ENCODE measurements at places on chromosomes 6 and 20. TPM values are rescaled to one million over a fixed set of nuclear protein-coding genes. Genes with fewer than 3 reads are reported as not detected.

The ISM1 gene
- polyA plus RNA-seq, result 12.5 TPM

The HLA-DQB2 gene
- 0.27 TPM for polyA plus RNA-seq

The PDYN gene
- polyA plus RNA-seq, result not detected

The ZNF165 gene
- polyA plus RNA-seq, result 3.3 TPM

The RBM38 gene
- polyA plus RNA-seq, result 19.6 TPM

The C6orf58 gene
- 0.55 TPM for polyA plus RNA-seq

The CDH22 gene
- polyA plus RNA-seq, result 0.10 TPM

The FAM209B gene
- 0.44 TPM for polyA plus RNA-seq

The PIGT gene
- polyA plus RNA-seq, result 89.8 TPM

The FAM184A gene
- polyA plus RNA-seq, result 62.5 TPM

The MOCS1 gene
- polyA plus RNA-seq, result 20.5 TPM

The GSTA3 gene
- polyA plus RNA-seq, result 0.51 TPM

GRCh38 chr6:10425975-10426780 is 11.3 kb upstream of the TFAP2A start:
- no peak for DNase-seq

DNA sequence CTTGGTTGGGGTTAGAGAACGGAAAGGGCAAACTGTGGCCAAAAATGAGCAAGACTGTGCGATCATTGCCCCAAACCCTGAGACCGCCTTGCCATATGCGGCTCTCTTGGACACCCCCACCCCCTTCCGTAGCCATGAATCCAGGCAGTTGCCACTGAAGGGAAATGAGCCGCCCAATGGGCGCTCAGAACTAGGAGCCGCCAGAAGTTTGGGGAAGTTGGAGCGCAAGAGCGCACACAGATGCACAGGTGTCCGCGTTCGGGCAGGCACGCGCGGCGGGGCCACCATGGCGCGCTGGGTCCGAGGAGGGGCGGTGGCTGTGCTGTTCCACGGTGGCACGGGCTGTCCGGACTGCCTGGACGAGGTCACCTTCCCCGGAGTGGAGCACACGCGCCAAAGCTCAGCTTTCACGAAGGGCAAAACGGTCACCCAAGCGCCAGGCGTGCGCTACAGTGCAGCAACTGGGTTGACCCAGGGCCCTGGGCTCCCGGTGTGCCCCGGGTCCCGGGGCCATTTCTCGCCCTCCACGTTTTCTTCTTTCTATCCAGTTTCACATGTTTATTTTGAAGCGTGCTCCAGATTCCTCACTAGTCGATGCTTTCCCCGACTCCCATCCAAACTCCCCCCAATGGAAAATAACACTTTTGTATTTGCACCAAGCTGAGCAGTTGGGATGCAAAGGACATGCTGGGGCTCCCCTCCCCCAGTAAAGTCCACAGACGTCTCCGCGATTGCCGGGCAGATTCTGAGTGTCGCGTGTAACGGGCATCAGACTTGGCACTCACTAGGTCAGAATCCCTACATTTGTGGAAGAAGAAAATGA is 906 bp upstream of the PDE10A start:
- DNase-seq, result no peak

DNA sequence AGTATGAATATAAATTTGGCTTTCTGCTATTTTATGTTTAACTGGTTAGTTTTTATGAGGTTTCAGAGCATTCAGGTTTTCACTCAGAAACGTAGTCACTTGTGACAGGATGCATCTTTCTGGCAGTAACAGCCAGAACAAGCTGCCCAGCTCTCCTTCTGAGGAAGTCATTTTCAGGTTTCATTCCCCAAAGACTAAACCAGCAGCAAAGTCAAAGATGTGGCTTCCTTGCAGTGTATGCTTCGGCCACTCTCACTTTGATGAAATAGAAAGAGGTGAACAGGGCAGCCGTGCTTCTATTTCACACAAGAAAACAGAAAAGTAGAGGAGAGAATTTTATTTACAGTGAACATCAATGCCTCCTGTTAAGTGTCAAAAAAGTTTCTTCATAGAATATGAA is 469.1 kb downstream of the BTBD3 start:
- no peak for DNase-seq

DNA sequence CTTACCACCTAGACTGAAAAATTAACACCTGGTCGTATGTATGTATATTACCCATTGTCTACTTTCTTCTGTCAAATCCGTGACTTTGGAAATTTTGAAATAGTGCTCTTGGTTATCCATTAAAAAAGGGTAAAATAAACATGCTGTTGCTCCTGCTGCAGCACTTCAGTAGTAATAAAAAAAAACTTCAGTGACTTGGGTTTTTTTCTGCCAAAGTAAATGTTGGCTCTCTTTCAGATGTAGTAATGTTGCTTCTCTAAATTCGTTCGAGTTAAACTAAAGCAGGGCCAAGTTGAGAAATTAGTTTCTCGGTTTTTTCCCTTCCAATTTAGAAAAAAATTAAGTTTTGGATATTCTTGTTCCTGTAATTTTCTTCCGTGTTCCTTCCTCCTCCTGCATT is 34.2 kb downstream of the JARID2 start:
- peak; percentile 80 for DNase-seq

- no peak for DNase-seq
These were observed 86.8 kb downstream of the CDK19 start for GRCh38 chr6:110728501-110728900.

DNA sequence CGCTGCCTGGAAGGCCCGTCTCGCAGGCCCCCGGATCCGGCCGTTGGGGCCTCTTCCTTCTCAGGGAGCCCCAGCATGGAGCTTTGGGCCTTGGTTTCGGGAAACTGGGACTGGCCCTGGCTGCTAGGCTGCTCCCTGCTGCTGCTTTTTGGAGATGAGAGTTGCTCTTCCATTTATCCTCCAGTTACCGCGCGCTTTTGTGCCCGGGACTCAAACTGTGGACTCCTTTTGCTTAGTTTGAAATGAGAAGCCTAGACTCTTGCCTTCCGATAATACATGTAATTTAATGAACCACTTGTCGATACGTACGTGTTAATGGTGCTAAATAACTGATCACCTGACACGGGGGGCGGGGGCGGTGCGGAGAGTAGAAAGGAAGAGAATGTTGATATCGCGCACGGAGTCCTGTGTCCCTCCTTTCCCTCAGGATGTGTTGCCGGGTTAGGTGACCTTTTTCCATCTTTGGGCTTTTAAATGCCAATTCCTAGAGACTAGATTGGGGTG is 968 bp downstream of the PHF3 start:
- DNase-seq, result peak; percentile 51

GRCh38 chr20:44717986-44718385 is 2.8 kb downstream of the CCN5 start:
- DNase-seq, result no peak

- no peak for DNase-seq
These were observed 244.0 kb downstream of the RIMS1 start for GRCh38 chr6:72130327-72130726.

- DNase-seq, result no peak
These were observed 481.2 kb downstream of the TFAP2A start for GRCh38 chr6:9933677-9934076.

DNA sequence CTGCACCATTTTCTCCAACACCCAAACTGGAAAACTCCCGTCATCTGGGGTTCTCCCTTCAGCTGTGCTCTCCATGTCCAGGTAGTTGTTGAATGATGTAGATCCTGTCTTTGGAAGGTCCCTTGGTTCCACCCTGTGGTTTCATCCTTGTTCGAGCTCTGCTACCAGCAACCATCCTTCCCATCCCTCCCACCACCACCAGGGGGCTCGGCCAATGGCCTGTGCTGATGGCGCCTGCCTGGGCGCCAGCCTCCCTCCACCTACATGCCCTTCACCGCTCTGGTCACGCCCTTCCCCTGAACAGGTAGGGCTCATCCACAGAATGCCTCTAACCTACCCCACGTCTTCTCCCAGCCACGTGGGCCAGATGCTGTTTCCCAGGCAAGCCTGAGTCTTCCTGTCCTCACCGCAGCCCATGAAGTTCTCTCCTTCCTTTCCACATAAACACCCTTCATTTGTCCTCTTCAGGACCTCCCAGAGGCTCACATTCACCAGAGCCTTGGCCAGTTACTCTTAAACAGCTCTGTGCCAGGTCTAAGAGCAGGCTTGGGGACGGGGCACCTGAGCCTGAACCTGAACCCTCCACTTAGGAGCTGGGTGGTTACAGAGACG is 75.1 kb upstream of the DUSP22 start:
- no peak for DNase-seq

GRCh38 chr20:43812216-43812615 is 85.4 kb upstream of the GTSF1L start:
- no peak for DNase-seq

DNA sequence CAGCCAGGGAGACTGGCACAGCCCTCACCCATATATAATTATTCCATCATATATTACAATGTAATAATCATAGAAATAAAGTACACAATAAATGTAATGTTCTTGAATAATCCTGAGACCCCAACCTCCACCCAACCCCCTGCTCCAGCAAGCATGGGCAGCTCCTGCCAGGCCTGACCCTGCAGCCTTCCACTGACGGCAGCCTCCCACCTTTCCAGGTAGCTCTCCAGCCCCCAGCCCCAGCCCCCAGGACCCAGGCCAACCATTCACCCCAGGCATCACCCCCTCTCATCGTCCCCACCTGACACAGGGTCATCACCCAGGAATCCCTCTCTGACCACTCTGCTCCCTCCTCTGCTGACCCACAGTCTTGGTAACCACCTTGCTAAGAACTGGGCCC is 14.6 kb downstream of the TFEB start:
- DNase-seq, result no peak

GRCh38 chr20:55535366-55535765 is 470.0 kb downstream of the CBLN4 start:
- DNase-seq, result no peak

DNA sequence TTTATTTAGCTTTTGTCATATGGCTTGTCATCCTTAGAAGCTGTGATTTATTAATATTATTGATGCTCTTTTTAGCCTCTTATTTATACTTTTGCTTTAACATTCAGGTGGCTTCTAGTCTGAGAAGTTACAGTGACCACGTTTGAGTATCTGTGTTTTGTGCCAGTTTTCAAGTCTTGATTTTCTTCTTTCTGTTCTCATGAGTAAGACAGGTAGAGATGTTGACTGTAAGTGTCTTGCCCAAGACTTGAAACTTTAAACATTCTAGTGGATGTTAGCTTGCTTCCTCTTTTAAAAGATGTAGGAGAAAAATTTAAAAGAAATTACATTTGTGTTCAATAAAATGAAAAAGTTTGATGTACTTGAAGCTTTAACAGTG is 122.6 kb downstream of the LRRC1 start:
- no peak for DNase-seq

DNA sequence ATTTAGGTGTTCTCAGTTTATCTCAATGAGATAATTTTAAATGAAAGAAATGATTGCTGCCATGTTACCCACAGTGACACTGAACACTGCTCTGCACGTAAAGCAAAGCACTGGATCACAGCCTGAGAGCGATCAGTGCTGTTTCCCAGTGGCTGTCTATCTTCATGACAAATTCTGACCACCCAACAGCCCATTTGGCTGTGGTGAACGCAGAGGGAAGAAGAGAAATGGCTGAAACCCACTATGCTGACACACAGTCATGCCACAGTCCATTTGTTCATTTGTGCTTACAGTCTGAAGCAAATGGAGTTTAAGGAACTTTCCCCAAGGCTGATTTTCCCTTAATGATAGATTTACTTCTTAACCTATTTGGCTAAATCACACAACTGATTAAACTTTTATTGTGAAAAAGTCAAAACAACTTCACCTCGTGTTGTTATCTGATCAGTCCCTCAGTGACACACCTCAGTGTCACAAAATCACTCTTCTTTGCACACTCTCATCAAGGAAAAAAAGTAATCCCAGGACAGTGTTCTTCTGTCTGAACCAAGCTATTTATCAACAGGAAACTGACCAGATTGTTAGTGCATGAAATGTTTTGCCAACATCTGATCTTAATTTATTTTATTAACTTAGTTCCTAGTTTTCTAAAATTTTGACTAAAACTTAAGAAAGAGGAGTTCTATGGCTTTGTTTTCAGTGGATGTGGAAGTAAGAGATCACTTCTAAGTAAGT is 225.1 kb downstream of the TBX18 start:
- DNase-seq, result no peak

GRCh38 chr6:101760843-101761621 is 367.5 kb downstream of the GRIK2 start:
- DNase-seq, result no peak

DNA sequence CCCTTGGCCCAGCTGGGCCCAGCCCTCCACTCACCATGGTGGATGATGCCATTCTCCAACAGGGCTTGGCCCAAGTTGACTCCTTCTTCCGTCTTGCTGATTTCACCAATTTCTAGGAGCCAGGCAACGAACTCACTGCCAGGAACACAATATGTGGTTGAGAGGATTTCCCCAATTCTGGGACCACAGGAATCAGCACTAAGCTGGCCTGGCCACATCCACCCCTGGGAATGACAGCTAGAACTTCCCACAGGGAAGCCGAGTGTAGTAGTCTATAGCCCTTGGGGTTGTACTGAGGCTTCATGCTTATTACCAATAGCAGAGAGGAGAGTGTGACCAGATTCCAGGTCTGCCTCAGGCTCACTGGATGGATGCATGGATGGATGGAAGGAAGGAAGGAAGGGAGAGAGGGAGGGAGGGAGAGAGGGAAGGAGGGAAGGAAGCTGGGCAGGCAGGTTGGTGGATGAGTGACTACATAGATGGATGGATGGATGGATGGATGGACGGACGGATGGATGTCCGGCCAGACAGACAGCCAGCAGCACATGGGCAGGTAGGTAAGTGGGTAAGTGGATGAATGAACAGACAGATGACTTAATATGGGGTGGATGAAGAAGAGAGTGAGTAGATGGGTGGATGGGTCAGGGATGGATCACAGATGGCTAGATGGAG is 146.5 kb downstream of the PREX1 start:
- no peak for DNase-seq

GRCh38 chr6:28296520-28297060 is 15.2 kb downstream of the PGBD1 start:
- DNase-seq, result no peak

- DNase-seq, result no peak
These were observed 534.7 kb upstream of the JARID2 start for GRCh38 chr6:14711056-14711703.

GRCh38 chr6:139320081-139320480 is 28.3 kb upstream of the TXLNB start:
- no peak for DNase-seq

DNA sequence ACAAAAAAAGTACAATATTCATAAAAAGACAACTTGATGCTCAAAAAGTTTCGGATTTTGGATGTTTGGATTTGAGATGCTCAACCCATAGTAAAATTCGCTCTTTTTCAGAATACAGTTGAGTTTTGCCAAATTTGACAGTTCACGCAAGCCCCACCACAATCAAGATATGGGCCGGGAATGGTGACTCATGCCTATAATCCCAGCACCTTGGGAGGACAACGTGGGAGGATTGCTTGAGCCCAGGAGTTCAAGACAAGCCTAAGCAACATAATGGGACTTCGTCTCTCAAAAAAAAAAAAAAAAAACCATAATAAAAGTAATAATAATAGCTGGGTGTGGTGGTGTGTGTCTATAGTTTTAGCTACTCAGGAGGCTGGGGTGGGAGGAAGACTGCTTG is 51.3 kb downstream of the PHF20 start:
- DNase-seq, result no peak

- no peak for DNase-seq
These were observed 124.6 kb downstream of the FOXA2 start for GRCh38 chr20:22459754-22460153.

GRCh38 chr6:40477246-40478126 is 109.7 kb downstream of the LRFN2 start:
- no peak for DNase-seq

All from right lung (tissue), 10 donors.